Activated T-helper 1 cell treated with anti-CD3 and anti-CD28 coated beads, Interleukin-2, amount 50 U/mL, for 16 hours (primary cell): ENCODE measurements at places on chromosomes 4 and X.

GRCh38 chr4:137446071-137446470 lies 86.2 kb downstream of the PCDH18 start:
- no peak for DNase-seq

- DNase-seq = no peak
Observed at GRCh38 chr4:114588305-114588704, 10.3 kb upstream of the UGT8 start.

DNA sequence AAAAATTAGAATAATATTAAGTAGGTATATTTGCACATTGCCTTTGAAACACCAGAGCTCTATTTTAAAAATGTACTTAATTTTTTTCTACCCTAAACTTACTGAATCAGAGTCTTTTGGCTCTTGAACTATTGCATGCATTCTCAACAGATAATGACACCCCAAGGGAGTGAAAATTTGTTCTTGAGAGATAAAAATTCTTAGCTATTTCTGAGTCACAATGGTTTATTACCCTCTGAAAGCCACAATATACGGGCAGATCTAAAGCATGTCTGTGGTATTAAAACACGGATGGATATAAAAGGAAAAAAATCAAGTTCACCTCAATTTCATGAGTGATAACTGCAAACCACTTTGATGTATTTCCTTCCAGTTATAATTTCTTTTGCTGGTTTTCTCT lies 636.3 kb upstream of the FTHL17 start:
- DNase-seq = no peak

DNA sequence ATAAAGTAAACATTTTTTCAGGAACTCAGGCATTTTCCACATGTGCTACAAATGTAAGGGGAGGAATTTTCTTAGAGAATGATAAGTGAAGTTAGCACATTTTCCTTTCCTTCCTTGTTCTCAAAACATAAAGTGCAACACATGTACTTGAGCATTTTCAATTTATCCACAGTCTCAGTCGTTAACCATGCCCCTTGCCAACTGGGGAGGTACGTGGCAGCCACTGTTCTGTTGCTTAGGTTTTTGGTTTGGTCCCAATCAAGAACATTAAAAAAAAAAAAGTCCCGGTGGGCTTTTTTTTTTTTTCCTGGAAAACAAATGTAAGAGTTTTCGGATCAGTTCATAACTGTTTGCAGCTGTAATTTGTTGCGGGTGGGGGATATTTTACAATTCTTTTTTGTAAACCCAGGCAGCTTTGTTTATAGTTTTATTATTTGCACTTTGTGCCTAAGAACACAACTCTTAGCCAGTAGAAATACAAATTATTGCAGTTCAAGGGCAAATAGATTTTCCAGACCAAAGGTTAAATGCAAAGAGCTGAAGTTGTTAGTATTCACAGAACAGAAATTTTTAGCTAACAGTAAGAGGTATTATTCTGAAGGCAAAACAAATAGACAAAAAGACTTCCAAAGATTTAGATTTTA lies 112.1 kb upstream of the NAP1L5 start:
- DNase-seq = no peak

- no peak for DNase-seq
Observed at GRCh38 chr4:134544303-134544770, 342.7 kb upstream of the PABPC4L start.

DNA sequence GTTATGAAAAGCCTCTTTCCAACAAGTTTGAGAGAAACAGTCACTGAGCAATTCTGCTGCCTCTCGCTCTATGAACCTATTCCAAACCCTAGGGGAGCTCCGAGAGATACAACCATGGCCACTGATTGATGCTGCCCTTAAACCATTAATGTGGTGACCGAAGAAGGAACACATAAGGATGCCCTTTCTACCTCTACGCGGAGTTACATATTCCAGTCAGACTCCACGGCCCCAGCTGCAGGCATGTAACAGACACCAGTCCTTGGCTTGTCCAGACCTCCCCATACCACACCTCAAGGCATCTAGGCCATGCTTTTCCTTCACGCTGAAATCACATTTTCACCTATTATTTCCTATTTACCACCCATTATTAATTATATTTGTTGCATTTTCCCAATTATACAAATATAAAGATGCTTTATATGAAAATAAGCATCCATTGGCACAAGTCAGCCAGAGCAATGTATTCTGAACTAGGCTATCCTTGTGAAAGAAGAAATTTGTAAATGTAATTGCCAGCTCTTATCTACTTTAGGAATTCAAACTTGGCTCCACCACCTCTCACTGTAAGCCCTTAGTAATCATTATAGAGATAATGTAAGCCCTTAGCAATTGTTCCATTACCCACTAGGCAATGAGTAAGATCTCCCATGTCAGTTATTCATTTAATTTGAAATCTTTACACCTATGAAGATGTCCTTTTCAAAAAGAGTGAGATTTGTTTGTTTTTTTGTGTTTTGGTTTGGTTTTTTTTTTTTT lies 338.4 kb downstream of the NR3C2 start:
- no peak for DNase-seq

- no peak for DNase-seq
Observed at GRCh38 chrX:112760697-112761096, 79.9 kb downstream of the AMOT start.

- DNase-seq = no peak
Observed at GRCh38 chr4:8891646-8892555, 20.3 kb upstream of the HMX1 start.

- no peak for DNase-seq
Observed at GRCh38 chrX:75118296-75118695, 37.8 kb downstream of the ABCB7 start.

DNA sequence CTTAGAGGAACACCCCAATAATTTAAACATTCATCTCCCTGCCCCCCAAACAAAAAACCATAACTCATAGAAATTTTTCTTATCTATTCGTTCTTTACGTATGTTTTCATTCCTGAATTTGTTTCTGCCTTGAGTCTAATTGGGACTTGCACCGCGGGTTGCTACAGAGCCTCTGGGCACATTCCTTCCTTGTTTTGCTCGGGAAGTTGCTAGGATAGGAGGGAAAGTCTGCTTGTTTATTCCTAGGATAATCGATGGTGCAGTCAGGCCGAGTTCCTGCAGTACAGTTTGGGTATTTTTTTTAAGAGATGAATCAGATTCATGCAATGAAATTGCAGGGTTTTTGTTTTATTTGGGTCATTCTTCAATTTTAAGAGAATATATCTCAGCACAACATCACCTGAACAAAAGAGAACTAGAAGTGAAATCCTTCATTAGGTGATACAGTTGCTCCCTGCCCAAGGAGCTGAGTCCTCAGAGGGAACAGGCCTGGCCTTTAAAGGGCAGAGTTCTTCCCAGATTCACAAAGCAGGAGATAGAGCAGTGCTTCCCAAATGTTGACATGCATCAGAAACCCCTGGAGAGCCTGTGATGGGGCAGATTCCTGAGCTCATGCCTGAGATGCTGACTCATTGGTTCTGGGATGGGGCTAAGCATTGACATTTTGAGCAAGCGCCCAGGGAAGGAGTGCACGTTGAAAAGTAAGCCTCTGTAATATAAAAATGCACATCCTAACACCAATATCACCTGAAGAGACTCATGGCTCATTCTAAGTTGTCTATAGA lies 114.9 kb upstream of the FAM9B start:
- no peak for DNase-seq

DNA sequence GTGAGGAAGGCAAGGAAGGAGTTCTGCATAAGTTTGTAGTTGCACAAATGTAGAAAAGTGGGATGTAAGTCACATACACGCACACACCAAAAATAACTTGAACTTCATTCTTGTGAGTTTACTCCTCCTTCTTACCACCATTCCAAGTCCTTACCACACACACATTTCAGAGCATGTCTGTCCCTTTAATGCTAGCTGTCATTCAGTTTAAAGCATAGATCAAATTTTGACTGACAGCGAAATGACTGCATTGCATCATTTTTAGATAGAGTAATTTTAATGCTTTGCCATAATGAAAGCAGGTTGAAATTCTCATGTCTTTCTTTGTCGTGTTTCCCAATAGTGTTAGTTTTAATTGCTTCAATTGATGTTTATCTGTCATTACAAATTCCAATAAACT lies 629.6 kb upstream of the HTR2C start:
- DNase-seq = no peak

GRCh38 chrX:1464041-1464970 lies 11.6 kb upstream of the ASMTL start:
- DNase-seq = no peak

GRCh38 chr4:34732176-34732950 lies 1512.0 kb downstream of the ARAP2 start:
- DNase-seq = no peak

GRCh38 chr4:114019276-114019968 lies 40.0 kb upstream of the ARSJ start:
- DNase-seq = no peak

- DNase-seq = no peak
Observed at GRCh38 chrX:100819534-100819836, 706 bp upstream of the CSTF2 start.

DNA sequence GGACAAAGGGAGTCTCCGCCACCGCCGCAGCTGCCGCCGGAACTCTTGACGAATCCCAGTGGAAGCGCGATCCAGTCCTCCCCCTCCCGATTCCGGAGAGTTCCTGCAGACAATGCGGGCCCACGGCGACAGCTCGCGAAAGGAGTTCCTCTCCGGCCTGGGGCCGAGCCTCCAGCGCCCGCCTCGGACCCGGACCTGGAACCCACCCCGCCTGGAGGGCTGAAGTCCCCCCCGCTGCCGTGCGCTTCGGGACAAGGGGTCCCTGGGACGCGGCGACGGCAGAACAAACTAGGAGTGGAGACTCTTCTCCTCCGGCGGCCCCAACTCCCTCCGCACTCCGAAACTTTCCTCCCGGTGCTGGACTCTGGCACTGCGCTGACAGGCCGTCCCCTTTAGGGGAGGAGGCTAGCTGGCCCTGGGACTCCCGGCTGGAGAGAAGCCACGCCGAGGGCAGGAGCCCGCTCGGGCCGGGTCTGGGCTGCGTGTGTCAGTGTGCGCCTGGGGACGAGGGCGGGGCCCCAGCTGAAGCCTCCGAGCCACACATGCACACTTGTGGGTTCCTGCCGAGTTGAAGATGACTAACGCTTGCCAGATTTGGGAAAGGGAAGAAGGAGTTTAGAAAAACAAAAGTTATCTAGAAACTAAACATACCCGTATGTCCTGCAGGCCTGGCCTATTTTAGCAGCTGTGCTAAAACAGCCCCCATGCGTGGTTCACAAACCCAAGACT lies at the start of gene ANTXR2:
TSS of gene ANTXR2 (minus strand) at position 486 of the 729 bp plus-strand sequence. CDS start 669 bp downstream, outside the sequence.
- peak; percentile 49 for DNase-seq

DNA sequence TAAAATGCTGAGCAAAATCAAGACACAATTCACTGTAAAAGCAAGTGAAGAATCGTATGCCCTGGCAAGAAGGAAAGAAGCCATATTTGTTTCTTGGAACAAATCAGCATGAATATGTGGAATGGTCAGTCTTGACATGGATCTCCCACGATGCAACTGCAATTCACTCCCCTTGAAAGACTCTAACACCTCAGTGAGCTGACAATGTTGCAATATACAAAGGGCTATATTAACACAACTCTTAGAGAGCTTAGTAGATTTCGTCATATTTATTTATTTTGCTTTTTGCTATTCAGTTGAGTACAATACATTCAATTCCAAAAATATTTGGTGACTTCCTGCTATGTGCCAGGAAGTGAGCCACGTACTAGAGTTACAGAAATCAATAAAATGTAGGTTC lies 14.7 kb downstream of the OR13H1 start:
- no peak for DNase-seq

DNA sequence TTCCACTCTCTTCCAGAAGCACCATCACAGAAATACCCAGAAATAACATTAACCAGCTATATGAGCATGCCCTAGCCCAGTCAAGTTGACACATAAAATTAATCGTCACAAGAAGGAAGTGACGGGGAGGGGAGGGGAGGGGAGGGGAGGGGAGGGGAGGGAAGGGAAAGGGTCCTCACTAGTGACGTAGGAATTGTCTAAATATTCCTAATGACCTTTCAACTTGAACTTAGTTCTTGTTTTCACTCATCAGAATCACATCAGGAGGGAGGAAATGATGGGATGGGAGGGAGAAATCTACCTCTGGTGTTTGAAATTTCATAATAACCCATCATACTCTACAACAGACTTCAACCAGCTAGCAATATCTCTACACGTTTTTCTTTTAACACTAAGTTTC lies 52.2 kb upstream of the NOCT start:
- DNase-seq = no peak

GRCh38 chrX:1618689-1619088 lies 3.8 kb downstream of the ASMT start:
- DNase-seq = no peak

GRCh38 chr4:105596684-105597083 lies 44.3 kb downstream of the ARHGEF38 start:
- no peak for DNase-seq

- no peak for DNase-seq
Observed at GRCh38 chr4:3874028-3874415, 107.8 kb downstream of the ADRA2C start.

GRCh38 chr4:82225030-82225429 lies 148.8 kb downstream of the HNRNPD start:
- DNase-seq = no peak

DNA sequence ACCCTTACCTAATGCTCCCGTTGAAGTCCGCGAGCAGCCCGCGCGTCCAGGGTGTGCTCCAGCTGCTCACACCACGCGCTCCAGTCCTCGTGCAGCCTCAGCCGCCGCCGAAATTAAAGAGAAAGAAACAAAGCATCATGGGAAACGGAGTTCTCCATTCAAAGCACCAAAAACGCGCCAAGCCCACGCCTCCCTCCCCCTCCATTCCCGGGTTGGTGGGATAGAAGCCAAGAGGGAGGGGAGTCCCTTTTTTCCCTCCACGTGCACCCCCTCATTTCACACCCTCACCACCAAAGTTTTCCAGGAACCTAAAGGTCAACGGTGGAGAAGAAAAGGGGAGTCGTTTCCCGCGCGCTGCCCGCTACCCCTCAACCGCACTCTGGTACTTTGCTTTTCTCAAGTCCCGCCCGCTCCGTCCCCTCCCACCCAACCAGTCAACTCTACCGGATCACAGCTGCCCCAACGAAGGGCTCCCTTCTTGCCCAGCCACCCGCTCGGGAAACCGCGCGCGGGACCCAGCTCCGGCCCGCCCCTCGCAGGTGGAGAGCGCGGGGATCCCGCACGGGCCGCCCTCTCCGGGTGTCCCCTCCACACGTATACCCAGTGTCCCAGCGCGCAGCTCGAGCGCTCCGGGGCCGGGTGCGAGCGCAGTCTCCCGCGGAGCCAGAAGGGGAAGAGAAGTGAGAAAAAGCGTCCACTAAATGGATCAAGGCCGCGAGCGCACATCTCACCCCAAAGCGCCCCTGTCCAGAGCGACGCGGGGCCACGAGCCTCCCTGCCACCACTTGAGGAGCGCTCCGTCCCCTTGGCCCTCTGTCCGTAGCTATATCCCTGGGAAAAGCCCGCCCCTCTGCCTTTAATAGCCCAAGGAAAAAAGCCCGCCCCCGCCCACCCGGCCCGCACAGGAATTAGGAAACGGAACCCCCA lies 65.1 kb upstream of the CCDC160 start:
- no peak for DNase-seq

GRCh38 chrX:140815868-140816267 lies 106.3 kb downstream of the LINC00632 start:
- DNase-seq = no peak

GRCh38 chrX:56766554-56767347 lies 37.7 kb downstream of the NBDY start:
- no peak for DNase-seq
